ENCODE measurements at places on chromosomes 12 and 14.

DNA sequence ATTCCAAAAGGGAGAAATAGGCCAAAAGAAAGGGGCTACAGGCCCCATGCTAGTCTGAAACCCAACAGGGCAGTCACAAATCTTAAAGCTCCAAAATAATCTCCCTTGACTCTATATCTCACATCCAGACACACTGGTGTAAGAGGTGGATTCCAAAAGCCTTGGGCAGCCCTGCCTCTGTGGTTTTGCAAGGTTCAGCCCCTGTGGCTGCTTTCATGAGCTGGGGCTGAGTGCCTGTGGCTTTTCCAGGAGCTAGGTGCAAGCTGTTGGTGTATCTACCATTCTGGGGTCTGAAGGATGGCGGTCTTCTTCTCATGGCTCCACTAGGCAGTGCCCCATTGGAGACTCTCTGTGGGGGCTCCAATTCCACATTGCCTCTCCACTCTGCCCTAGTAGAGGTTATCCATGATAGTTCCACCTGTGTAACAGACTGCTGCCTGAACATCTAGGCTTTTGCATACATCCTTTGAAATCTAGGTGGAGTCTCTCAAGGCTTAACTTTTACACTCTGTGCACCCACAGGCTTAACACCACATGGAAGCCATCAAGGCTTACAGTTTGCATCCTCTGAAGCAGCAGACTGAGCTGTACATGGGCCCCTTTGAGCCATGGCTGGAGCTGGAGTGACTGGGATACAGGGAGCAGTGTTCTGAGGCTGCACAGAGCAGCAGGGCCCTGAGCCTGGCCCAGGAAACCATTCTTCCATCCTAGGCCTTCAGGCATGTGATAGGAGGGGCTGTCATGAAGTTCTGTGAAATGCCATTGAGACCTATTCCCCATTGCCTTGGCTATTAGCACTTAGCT is 66.5 kb upstream of the ABCD2 start:
- DNase-seq, result no peak

- DNase-seq, result no peak
Observed at GRCh38 chr14:70152704-70153103, 36.0 kb downstream of the SLC8A3 start.

DNA sequence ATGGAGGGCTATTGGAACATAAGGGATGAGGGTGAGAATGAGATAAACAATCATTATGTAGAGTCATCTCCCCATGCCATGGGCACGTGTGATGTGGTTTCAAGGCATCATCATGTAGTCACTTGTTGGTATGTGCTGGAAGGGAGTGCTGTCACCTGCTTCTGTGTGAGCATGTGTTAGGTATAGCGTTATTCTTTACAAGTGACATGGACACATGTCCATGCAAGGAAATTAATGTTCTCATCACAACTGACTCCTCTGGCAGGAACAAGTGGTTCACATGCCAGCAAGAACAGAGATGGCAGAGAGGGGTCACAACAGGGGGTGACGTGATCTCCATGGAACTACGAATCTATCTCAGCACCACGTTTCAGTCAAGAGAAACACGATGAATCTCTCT is 815.8 kb downstream of the BCL11B start:
- no peak for DNase-seq

DNA sequence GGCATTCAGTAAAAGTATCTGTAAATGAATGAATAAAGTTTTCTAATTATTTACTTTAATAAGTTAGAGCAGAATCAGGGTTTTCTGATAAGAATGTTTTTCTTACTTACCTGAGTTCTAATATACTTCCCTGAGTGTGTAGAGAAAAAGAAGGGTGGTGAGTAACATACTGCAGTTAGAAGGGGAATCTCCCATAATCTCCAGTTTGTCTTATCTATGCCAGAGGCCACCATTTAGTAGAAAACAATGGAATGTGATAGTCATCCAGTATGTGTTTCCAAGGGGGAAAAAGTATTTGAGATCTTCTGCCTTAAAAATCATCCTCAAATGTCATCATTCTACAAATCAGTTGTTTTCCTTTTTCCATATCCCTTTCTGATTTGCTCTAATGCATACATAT is 56.5 kb upstream of the PAWR start:
- DNase-seq, result no peak

Measured in stimulated activated CD8-positive, alpha-beta memory T cell treated with anti-CD3 and anti-CD28 coated beads, Interleukin-7, amount 100 ng/mL, for 24 hours (primary cell).